ENCODE measurements at places on chromosomes 1 and 21.

GRCh38 chr1:171081763-171082201 lies 8.9 kb upstream of the FMO3 start:
- no peak for DNase-seq

DNA sequence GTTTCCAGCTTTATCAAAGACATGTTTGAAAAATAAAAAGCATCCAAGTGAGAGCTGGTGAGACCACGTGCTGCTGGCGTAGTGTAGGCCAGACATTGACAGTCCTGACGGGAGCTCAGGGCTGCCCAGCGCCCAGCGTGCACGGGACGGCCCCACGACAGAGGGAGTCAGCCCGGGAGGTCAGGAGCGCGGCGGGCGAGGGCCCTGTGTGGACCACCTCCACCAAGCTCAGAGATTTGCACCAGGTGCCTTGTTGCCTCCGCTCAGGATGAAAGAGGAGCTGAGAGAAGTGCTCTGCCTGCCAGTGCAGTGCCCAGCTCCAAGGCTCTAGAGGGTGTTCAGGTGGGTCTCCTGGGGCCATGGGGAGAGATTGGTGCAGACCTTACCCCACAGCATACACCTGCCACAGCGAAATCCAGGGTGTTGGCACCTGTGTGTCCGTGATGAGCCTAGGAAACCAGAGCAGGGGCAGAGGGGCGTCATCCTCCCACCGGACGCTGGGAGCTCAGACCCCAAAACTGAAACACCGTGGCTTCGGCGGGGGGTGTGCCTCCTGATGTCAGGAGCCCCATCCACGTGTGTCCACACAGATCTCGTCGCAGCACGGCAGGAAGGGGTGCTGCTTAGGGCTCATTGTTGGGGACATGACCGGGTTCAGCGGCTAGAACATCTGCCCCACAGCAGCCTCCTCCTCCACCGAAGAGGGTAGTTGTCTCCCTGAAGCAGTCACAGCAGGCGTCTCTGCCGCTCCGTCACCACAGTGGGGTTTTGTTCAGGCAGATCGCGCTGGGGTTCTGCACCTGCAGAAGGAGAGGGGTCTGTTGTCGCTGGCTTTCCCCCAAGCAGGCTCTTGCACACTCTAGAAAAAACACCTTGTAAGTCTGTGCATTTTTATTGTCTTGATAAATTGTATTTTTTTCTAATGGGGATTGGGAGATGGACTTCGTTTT lies 64.2 kb downstream of the POFUT2 start:
- DNase-seq, result no peak

DNA sequence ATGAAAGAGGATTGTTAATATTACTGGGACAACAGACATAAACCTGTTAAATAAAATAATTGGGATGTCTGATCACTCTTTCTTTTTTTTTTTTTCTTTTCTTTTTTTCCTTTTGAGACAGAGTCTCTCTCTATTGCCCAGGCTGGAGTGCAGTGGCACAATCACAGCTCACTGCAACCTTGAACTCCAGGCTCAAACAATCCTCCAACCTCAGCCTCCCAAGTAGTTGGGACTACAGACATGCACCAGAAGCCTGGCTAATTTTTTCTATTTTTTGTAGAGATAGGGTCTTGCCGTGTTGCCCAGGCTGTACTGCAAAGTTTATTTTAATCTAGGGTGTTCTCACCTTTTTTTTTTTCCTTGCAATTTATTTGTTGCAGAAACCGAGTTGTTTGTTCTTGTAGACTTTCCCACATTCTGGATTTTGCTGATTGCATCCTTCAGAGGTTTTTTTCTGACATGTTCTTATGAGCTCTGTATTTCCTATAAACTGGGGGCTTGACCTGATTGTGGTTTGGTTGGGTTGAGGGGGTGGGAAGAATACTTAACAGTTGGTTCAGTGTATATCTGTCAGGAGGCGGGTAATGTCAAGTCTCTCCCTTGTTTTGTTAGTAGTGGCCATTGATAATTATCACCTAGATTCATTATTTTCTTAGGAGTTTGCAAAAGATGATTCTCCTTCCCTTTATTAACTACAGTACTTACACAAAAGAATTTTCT lies 125.2 kb downstream of the MAST2 start:
- DNase-seq, result no peak

DNA sequence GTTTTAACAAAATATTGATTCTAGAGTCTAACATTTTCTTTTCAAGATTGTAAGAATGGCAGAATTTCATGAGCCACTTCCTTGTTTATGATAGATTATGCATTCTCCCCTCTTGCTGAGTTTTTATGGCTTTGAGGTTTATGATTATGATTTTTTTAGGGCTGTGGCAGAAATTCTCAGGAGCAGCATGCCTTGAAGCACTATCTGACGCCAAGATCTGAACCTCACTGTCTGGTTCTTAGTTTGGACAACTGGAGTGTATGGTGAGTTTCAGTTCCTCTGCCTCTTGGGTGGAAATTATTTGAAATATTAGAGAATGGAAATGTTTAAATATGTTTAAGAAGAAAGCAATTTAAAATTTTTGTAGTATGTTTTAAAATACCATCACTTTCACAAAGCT lies 10.2 kb downstream of the USP16 start:
- DNase-seq, result no peak

DNA sequence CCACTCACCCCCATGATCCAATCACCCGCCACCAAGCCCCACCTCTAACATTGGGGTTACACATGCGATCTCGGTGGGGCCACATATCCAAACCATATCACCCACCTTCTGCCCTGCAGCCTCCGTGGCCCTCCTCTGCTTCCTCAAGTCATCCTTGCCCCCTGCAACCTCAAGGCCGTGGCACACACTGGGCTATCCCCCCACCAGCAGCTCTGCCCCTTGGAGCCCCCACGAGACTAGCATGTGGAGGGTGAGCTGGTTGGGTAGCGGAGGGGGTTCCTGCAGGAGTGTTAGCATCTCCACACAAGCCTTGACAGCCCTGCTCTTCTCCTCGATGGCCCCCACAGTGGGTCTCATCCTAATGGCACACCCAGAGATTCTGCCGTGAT lies 100.8 kb downstream of the TOMM20 start:
- no peak for DNase-seq

DNA sequence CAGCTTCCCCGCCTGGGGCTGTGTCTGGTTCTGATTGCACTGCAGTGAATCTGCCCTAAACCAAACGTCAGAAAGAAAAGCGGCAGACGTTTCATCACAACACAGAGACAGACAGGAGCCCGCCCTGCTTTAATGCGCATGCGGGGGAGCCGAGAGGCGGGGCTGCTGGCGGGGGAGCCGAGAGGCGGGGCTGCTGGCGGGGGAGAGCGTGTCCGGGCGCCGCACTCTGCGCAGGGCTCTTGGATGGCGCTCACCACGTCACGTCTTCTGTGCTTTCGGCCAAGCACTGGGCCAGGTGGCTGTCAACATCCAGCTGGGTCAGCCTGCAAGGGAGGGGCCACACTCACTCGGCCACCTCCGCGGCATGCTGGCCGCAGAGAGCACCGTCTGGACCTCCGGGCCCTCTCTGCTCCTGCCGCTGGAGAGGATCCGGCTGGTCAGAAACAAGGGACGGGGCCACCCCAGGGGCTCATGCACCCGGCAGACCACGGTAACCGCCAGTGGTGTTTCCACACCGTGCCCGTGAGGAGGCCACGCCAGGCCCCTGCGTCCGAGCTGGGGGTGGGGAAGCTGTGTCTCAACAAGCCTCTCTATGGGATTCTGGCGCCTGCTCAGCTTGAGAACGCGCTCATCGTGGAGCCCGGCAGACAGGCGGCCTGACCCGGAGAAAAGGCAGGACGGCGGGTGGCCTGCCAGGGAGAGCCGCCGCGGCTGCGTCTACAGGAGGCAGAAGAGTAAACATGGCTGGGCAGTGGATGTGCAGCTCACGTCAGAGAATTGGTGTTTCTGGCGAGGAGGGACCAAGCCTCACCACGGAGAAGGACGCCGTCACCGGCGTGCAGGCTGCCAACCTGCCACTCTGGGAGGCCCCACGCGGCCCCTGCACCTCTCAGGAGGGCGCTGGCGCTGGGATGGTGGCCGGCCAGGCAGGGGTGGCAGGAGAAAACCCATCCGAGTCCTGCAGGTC lies 4.8 kb downstream of the FAAP20 start:
- DNase-seq, result peak; percentile 90

DNA sequence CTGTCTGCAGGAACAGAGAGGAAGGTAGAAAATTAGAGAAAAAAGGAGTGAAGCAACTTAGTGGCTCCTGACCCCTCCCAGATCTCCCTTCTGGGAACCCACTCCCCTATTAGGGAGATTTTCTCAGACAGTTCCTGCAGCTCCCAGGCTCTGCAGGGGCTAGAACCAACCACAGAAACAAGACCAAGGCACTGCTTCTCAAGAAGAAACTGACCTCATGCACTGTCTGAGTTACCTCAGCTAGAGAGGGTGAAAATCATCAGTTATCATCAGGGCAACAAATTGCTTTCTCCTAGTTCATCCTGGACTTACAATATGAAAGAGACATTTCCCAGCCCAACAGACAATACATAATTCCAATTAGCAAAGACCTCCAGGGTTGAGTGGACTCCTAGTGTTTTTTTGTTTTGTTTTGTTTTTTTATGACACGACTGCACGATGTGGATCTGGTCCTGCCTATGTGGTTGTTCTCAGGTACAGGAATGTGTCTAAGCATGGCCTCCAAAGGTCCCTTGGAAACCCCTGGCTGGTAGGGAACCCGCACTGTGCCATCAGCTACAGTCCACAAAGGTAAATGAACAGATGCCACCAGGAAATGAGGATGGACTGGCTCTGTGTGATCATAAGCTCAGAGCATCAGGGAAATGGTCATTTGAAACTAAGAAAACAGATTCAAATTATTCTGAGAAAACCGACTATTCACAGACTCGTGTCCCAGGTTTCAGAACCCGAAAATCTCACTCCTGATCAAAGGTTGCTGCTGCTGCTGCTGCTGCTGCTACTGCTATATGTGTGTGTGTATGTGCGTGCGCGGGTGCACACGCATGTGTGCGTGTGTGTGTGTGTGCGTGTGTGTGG lies 65.3 kb downstream of the LAMC2 start:
- no peak for DNase-seq

DNA sequence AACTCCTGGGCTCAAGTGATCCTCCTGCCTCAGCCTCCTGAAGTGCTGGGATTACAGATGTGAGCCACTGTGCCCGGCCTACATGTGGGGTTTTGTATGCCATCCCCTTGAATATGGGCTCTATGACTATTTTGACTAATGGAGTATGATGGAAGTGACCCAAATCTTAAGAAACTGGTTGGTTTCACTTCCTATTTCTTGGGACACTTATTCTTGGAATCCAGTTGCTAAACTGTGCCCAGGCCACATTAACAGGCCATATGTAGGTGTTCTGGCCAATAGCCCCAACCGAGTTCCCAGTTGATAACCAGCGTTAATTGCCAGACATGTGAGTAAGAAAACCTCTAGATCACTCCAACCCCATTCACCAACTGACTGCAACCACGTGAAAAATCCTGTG lies 36.3 kb upstream of the CLIC4 start:
- DNase-seq, result no peak

GRCh38 chr1:84912726-84913554 lies 19.9 kb upstream of the LPAR3 start:
- DNase-seq, result no peak

DNA sequence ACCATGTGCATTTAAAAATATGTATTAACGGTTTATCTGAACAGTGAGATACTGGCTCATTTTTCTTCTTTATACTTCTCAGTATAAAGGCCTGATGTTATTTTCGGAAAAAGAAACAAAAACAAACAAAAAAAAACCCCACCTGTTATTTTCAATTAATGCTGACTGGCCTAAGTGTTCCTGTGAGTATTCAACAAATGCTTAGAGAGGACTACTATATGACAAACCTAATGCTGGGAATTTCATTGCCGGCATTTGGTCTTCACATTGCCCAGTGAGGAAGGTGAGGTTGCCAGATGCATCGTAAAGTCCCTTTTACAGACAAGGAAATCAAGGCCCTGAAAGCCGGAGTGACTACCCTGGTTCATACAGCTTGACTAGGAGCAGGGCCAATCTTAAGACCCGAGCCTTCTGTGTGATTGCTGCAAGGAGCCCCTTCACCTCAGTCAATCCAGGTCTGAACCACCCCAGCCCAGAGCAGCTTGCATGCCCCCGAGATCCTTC lies 599 bp downstream of the MRPL24 start:
- DNase-seq, result no peak

- no peak for DNase-seq
These were observed 313.9 kb downstream of the BARHL2 start for GRCh38 chr1:90402893-90403849.

- DNase-seq, result no peak
These were observed 17.4 kb downstream of the SFT2D2 start for GRCh38 chr1:168243198-168243597.

DNA sequence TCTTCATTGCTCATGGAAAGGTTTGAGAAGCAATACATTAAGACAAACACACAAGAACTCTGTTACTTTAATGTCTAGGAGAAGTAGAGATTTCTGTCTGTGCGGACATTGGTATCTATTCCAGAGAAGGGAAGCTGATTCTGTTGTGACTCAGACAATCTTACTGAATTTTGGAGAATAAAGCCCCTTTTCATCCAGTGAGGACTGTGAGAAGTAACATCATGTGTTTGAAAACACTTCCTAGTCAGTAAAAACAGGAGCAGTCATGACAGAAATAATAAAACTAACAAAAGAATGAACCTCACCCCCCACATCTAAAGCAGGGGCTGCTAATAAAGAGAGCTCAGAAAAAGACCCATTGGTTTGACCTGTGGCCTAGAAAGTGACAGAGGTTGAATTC lies 46.6 kb downstream of the NEK7 start:
- DNase-seq, result no peak

DNA sequence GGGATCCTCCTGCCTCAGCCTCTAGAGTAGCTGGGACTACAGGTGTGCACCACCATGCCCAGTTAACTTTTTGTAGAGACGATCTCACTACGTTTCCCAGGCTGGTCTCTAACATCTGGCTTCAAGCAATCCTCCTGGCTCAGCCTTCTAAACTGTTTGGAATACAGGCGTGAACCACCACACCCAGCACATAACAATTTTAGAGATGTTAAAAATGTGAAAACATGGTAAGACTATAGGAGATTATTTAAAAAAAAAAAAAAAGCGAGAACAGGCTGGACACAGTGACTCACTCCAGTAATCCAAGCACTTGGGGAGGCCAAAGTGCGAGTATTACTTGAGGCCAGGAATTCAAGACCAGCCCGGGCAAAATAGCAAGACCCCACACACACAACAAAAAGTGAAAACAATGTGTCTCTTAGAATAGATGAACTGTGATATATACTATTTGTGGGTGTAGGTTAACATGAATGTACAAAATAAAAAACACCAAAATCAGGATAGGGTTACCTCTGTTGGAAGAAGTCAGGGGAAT lies 19.6 kb downstream of the CCDC18 start:
- DNase-seq, result no peak

GRCh38 chr1:210707300-210708240 lies 378.9 kb downstream of the HHAT start:
- DNase-seq, result no peak

Data from activated effector memory CD4-positive, alpha-beta T cell treated with Interleukin-2 at 50 U/mL for 16 hours (primary cell).